ENCODE measurements at places on chromosomes 11 and 22.

DNA sequence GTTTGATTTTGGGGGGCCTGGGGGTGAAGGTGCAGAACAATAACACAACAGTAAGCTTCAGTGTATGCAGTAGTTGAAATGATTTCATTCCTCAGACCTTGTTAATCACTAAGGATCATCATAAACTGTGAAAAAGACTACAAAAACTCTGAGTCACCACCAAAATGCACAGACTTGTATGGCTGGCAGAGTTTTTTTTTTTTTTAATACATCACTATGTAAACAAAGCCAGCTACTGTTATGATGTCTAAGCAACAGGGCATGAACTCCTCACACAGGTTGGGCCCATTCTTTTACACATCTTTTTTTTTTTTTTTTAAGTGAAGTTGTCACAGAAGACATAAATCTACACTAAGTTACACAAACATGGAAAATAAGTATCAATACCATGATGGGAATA lies 311.9 kb downstream of the GUCY1A2 start:
- DNase-seq, result no peak

DNA sequence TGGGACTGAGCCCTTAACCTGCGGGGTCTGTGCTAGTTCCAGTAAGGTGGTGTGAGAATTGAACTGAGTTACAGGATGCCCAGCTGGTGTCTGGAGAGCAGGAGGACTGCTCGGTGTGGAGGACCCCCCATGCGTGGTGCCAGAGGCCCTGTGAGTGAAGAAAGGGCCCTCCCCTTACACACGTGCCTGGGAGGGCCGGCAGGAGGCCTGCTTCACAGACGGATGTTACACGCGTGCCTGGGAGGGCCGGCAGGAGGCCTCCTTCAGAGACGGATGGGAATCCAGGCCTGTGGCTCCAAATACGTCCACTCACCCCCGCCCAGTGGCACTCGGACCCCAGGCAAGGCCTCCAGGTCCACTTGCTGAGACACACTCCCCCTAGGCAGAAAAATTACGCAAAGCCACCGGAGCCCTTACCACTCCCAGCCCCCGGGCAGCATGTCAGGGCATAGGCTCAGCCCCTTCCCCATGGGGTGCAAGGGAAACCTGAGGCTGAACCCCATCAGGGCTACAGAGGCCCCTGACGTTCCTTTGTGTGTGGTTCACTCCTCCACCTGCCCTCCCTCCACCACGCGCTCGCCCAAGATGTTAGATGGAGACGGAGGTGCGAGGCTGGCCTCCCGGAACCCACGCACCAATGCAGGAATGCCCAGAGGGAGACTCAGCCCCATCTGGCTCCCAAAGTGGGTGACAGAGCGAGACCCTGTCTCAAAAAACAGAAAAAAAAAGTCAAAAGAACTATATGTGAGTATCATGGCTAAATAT lies 227.8 kb downstream of the BRD1 start:
- DNase-seq, result peak; percentile 20

DNA sequence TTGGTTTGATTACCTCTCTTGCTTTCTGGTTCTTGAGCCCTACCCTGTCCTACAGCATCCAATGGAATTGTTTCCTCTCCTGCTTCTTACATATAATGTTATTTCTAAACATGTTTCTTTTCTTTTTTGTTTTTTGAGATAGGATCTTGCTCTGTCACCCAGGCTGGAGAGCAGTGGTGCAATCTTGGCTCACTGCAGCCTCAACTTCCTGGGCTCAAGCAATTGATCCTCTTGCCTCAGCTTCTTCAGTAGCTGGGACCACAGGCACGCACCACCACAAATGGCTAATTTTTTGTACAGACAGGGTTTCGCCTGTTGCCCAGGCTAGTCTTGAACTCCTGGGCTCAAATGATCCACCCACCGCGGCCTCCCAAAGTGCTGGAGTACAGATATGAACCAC lies 105.9 kb downstream of the SGSM3 start:
- DNase-seq, result no peak

GRCh38 chr11:65429724-65430405 lies 7.3 kb downstream of the NEAT1 start:
- peak; percentile 65 for DNase-seq

GRCh38 chr11:1522081-1522424 lies 35.5 kb upstream of the MOB2 start:
- no peak for DNase-seq

- DNase-seq, result no peak
Observed at GRCh38 chr22:23115825-23116494, 25.8 kb downstream of the RSPH14 start.
